Fibroblast of skin of right biceps (primary cell): ENCODE measurements at places on chromosomes 12 and 14.

- peak; percentile 42 for DNase-seq
These were observed 202.6 kb upstream of the AVPR1A start for GRCh38 chr12:63353559-63353958.

DNA sequence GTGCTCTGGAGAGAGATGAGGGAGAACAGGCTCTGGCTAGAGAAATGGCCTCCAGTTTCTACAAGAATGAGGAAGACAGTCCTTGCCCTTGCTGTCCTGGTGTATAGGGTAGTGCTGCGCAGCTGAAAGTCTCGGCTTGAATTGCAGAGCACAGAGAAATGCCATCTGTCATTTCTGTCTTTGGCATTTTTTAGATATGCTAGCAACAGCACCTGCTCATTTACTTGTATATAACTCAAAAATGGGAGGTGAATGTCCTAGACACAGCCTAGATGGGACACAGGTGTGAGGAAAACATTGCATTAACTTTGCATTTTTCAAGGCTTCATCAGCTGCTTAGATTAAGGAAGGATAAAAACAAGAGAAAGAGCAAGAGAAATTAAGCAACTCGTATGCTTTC, 35.8 kb downstream of the GPR19 start:
- DNase-seq = no peak

GRCh38 chr14:72740966-72741825, 152.7 kb downstream of the DPF3 start:
- no peak for DNase-seq

- no peak for DNase-seq
These were observed 29.0 kb upstream of the CMKLR1 start for GRCh38 chr12:108368089-108368488.

GRCh38 chr12:117063162-117063911, 35.9 kb downstream of the TESC start:
- no peak for DNase-seq

GRCh38 chr14:99212646-99213045, 59.4 kb downstream of the BCL11B start:
- DNase-seq = no peak

DNA sequence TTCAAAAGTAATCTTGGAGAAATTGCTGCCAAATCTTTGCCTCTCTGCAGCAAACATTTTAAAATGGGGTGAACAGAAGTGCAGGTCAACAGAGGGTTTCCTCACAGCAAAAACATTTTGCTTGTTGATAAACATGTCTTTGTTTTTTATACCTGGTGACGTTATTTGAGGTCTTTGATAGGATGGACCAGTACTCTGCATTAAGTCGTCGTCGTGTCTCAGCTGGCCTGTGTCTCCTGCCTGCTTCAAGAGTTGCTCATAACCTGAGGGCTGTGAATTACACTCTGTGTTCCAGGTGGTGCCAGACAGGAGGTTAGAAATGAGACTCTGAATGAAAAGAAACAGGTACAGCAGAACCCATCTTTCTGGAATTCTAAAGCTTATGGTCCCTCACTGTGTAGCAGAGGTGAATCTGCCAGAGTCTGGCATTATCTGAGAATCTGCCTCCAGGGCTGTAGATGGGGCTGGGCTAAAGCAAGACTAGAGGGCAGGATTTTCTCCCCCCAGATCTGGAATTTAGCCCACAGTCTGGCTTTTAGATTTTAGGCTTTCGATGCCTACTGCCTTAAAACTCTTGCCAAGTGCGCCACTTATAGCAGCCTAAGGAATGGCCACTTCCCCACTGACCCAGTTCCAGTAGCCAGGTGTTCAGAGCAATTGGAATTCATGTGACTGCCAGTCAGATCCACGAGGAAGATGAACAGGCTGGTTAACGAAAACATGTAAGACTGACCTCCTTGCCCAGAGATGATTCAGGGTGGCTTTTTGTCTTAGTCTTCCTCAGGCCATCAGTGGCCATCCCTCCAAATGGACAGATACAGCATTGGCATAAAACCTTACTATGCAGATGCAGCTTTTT, 161.2 kb downstream of the PRKCH start:
- no peak for DNase-seq

DNA sequence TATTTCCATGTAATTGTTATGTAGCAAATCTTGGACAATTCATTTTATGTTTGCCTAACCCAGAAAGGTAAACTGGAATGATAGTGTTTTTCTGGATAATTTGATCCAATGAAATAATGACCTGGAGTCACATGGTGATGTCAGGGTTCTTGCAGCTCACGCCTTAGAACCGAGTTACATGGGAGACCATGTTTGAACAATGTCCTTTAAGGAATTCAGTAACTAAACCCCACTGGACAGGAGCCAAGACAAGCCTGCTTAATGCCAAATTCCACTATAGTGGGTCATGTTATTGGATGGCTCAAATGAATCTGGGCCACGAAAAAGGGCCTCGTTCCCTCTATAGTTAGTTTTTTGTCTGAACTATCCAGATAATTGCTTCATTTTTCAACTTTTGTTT, 255.8 kb upstream of the HMGA2 start:
- peak; percentile 92 for DNase-seq

DNA sequence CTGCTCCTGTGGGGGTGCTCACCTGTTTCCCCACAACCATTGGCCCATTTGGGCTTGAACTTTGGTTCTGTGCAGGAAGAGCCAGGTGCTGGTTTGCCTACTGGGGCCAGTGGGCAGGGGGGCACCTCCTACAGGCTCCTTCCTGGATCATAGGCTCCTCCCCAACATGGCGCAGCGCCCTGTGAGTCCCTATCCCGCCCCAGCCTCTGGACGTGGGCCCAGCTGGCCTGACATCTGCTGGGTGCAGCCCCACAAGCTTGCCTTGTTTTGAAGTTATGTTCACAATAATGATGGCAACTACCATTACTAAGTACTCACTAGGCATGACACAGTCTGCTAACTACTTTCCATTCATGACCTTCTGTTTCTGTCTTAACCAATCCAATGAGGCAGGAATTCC, 147.8 kb downstream of the RBM19 start:
- no peak for DNase-seq

DNA sequence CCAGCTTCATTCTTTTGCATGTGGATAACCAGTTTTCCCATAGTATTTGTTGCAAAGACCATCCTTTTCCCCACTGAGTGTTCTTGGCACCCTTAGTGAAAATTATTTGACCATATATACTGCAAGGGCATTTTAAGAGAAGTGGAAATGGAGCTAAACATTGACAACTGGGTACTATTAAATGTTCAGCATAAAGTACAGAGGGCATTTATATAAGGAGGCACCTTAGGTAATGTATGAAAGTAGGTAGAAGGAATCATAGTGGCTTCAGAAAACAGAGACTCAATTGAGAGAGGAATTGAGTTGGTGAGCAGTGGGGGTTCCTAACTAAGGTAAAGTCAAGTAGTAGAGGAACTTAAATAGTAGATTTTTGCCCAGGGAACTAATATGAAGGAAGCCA, 34.5 kb upstream of the SMCO2 start:
- no peak for DNase-seq

- peak; percentile 19 for DNase-seq
These were observed 6.2 kb downstream of the IFT43 start for GRCh38 chr14:75991753-75992152.

- DNase-seq = no peak
These were observed 97.7 kb downstream of the PPM1A start for GRCh38 chr14:60346706-60347105.

- DNase-seq = no peak
These were observed 42.7 kb downstream of the SUSD6 start for GRCh38 chr14:69654116-69654515.
